ENCODE measurements at places on chromosomes 16 and 17. TPM values are rescaled to one million over a fixed set of nuclear protein-coding genes. Genes with fewer than 3 reads are reported as not detected.

DNA sequence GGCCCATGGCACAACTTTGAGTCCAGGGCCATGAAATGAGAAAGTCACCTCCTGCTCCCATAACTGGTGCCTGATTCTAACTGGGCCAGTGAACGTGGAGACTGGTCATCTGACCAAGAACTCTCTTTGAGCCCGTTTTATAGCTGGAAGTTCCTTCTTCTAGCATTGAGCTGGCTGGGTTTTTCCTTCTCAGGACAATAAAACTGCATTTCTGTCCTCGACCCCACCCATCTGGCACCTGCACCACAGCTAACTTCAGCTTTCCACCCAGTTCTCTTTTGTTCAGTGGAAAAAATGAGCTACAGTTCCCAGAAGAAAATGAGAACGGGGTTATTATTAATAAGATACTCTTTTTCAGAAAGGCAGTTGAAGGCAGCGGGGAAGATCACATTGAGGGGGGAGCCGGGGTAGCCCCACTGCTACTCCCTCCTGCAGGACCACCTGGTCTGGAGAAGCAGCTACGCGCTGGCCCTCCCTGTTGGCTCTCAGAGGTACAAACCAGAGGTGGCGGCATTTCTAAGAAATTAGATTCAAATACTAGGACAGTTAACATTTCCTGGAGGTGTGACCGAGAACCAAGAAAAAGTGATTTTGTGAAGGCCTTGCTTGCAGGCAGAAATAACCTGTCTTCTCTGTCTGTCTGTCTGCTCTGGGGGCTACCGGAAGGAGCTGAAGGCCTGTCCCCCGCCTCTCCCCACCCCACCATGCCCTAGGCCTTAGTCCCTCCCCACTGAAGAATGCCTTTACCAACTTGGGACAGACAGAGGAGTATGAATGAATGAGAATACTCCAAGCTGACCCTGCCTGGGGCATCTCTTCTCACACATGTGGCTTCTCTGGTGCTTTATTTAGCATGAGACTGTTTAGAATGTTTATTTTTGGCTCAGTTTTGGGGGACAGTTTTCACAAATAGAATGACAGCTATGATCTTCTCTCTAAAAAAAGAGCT is 123.9 kb downstream of the XYLT1 start:
- no peak for DNase-seq

GRCh38 chr16:89038811-89039735 is 54.6 kb upstream of the ACSF3 start:
- peak; percentile 80 for DNase-seq

DNA sequence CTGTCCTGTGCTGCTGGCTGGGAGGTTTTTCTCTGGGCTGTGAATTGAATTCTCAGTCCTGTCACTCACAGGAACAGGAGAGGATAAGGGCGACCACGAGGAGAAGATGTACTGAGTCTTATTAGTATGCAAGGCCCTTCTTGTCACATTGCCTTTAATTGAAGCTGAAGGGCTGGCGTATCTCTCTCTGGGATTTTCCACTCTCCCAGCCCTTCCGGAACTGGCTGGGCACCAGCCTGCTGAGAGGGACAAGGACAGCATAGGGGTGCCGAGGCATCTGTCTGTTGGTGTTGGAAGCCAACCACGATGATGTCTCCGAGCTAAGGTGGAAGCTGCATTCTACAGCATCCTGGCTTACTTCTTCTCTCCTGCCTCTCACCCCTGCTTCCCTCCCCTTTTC is 33.2 kb downstream of the GPRC5B start:
- DNase-seq = no peak

DNA sequence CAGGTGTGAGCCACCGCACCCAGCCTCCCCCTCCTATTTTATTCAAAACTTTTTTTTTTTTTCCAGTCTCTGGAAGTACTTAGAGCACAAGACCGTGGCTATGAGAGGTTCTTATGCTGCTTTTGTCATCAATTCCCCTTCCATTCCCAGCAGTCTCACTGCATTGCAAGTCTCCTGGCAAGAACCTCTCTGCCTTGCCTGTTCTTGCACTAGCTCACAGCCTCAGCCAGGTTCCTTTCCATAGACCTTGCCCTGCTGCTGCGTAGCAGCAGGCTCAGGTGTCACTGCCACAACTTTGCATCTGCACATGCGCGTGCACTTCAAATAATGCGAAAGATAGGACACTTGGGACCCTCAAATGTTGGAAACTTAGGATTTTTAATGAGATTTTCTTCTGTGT is 15.6 kb downstream of the ATP6V0A1 start:
- no peak for DNase-seq

Gene DRC7
- total RNA-seq = not detected

Data from osteoblast (primary cell).